8988T (cell line): ENCODE measurements at places on chromosomes 3 and 15.
A peak's percentile ranks its signal among the peaks of the same experiment; 100 is the strongest.

DNA sequence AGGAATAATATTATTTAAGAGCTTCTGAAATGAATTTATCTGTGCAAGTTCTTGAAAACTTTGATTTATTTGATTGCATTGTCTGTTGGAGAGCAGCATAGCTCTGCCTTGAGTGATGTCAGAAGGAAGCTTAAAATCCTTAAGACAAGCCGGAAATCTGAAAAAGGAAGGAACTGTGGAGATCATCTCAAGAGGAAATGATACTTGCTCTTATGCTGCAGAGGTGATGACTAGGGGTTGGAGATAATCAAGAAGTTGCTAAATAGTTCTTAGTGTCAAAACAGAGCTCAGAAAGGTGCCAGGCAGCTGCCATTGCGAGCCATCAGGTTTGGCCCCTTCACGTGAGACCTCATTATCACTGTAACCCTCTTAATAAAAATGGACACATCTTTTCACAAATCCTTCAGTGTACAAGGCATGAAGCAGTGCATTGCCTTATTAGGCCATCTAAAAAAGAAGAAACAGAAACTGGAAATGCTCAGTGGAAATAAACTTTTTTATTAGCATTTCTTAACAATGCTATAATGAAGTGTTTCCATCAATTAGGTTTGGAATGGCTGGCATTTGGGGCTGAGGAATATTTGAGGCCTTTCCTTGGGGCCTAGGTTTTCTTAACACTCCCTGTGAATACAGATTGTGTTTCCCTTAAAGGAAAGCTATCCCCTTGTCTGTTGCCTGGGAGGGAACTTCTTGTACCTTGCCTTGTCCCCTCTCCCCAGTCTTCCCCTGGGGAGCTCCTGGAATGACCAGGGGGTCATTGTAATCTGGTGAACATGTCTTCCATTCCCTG, 34.5 kb upstream of the VILL start:
- no peak for DNase-seq

- DNase-seq, result no peak
These were observed 53.5 kb upstream of the TIPARP start for GRCh38 chr3:156620901-156621300.

DNA sequence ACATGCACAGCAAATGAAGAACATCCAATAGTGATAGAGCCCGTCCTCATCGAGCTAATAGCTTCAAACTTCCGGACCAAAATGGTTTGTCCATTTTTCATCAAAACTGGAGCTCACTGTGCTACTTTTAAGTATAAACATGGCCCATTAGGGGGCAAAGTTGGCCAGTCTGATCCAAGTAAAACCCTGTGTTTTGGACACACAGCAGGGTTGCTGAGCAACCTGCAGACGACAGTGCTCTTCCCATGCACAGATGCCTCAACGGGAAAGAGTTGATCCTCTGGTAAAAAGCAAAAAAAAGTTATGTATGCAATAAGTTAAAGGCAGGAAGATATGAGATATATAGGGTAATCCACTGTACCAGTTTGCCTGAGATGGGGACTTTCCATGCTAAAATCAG, 244.0 kb upstream of the THBS1 start:
- DNase-seq, result no peak

DNA sequence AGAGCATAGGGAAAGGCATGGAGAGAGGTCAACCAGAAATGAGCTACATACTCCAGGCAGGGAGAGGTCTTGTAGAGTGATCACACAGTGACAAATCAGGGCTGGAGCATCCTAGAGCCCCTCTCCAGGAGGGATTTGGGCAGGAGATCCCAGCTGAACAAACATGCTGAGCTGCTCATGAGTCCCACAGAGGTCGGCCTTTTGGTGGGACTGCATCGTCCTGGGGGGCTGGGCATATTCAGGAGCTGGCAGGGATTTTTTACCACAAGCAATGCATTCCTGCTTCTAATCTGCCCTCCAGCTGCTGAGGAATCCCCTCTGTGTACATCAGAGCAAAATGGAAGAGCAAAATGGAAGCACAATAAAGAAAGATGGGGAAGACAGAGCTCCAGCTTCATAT, 94.9 kb downstream of the NTRK3 start:
- no peak for DNase-seq

- DNase-seq, result no peak
These were observed 31.0 kb downstream of the HEG1 start for GRCh38 chr3:125024817-125025216.

DNA sequence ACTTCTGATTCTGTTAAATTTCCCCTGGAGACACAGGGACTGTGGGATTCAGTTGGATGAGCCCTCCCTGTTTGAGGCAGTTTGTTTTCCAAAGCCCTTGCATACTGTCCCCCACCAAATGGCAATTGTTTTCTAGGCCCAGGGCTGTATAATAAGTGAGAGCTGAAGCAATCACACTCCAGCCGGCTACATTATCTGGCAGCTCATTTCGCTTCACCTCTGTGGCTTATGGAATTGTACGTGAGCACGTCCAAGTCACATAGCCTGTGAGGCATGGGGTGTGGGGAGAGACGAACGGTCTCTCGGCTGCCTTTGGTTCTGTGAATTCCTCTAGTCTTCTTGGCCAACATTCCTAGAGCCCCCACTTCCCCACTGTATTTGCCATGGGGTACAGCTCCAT, 10.7 kb downstream of the RBP2 start:
- no peak for DNase-seq

DNA sequence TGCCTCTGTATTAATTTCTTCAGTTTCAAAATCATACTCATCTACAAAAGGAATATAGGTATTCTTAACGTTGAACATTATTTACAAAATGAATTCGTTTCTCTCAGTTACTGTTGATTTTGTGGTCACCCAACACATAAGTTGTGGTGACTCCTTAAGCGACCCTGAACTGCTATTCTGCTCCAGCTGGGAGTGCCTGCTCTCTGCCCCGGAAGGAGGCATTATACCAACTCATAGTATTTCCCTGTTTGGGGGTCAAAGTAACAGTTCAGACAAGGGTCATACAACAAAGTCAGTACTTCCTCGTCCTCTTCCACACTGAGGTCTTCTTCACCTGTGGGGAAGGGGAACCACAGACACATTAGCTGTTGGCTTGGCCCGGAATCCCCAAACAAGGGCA, 75.7 kb upstream of the FAM3D start:
- no peak for DNase-seq

DNA sequence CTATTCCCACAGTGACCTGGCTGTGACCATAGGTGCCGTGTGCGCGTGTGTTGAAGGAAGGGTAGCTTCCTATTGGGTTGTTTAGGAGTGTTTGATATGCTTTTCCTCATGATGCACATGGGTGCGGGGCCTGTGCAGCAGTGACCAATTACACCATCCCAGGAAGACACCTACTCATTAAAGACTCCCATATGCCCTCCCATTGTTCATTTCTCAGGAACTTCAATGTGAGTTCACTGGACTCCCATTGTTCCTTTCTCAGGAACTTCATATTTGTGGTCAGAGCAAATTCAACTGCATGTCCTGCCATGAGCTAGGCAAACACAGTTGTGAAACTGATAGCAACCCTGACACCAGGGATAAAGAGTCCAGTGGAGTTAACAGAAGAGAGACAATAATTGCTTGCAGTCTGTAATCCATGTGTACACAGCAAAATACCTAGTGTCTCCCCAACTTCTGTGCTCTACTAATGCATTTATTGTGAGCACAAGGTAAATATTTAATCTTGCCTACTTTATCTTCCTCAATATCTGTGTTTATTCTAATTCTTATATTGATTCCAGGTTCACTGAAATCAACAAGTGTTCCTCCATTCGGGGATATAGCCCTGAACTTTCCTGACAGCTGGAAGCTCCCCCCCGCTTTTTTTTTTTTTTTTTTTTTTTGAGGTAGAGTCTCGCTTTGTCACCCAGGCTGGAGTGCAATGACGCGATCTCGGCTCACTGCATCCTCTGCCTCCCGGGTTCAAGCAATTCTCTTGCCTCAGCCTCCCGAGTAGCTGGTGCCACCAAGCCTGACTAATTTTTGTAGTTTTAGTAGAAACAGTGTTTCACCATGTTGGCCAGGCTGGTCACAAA, 57.5 kb upstream of the GCNT3 start:
- DNase-seq, result no peak

DNA sequence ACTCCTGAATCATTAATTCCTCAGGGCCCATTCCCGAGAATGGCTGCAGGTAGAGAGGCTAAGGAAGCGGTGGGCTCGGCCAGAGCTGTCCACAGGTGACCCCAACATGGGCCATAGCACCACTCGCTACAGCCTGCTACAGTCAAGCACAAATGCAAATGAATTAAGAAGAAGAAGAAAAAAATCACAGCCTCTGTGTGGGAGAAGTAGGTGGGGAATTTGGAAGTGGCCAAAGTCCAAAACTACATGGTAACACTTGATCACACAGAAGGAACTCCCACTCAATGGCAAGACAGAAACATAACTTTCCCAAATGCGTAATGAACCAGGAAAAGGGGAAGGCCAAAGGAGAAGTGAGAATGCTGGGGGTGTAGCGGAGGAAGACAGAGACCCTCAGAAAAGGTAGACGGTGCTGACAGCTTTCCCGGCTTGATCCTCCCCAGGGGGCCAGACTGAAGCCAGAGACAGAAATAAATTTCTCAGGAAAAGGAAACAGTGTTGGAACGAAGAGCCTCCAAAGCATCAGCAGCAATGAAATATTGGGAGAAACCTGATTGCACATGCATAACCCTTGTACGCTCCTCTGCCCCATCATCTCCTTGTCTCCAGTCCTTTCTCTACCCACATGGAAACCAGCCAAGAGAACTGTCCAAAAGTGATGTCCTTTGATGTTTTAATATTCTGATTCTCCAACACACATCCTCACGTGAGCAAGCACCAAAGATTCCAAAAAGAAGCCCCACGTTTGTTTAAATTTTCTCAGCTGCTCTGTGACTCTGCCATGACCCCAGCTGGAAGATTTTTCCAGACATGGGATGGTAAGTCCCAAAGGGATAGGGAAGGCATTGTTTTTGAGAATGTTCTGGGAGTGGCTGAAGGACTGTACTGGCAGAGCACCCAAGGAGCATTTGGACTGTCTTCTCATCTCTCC, 107.6 kb downstream of the OXNAD1 start:
- DNase-seq, result no peak

DNA sequence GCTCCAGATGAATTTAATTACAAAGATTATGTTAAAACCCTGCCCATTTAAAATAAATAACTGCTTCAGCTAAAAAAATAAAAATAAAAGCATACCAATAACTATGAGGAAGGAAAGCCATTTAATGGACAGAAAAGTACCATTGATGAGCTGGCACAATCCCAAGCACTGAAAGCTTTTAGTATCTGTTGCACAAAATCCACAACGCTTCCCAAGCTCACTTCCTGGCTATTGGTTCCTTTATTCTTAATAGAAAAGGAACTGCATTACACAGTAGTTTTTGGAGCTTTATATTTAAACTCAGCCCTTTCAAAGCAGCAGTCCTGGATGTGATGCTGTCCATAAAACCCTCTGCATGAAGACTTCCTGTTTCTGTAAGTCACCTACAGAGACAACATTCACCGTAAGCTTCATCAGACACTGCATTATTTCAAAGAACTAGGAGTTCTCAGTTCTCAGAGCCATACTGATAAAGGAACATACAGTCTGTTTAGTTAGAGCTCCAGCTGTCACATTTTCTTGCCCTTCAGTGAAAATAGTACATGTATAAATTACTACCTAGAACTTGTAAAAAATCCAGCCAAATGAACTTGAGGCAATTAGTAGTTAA, 81.5 kb downstream of the CSNK1G1 start:
- DNase-seq, result no peak

DNA sequence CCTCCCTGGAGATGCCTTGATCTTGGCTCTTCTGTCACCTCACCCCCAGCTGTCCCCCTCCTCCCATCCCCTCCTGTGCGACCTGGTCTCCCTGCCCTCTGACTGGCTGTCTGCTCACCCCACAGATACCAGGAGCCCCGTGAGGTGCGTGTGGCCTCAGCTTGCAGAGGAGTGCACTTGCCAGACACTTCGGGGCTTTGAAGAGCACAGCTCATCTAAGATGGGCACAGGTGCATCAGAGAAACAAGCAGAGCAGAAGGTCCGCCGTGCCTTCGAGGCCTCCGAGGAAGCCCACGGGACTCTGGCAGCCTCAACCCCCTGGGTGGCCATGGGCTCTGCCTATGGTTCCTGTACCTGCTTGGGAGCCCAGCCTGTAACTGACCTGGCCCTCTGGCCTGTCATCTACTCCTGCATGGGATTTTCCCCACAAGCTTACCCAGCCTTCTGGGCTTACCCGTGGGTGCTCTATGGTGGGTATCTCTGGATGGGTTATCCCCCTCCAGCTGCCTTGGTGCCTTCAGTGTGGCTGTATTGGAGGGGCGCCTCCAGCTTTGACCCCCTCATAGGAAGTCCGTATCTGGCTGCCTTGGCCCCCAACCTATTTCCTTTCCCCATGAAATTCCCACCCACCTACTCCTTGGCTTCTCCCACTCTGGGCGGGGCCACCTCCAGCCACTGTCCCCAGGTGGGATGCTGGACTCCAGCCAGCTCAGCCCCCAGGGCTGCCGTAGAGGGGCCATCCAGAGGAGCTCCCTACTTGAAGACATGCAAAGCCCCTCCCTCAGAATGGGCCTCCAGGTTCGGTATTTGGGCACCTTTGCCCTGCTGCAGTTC, 3.8 kb downstream of the PRR23E start:
- DNase-seq, result no peak

DNA sequence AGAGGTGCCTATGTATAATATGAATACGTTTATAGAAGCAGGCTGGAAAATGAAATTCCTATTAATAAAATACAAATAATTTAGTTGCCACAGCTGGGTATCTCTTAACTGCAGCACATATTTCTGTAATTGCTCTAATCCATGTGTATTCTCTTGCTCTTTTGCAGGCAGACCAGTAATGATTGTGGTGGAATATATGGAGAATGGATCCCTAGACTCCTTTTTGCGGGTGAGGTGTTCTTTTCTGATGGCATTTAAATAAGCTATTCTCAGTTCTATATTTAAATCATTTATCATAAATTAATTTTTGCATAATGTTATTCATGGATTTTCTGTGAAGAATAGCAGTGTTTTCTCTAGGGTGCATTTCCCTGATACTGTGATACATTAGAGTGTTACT, 153.9 kb upstream of the ARL6 start:
- DNase-seq, result no peak

DNA sequence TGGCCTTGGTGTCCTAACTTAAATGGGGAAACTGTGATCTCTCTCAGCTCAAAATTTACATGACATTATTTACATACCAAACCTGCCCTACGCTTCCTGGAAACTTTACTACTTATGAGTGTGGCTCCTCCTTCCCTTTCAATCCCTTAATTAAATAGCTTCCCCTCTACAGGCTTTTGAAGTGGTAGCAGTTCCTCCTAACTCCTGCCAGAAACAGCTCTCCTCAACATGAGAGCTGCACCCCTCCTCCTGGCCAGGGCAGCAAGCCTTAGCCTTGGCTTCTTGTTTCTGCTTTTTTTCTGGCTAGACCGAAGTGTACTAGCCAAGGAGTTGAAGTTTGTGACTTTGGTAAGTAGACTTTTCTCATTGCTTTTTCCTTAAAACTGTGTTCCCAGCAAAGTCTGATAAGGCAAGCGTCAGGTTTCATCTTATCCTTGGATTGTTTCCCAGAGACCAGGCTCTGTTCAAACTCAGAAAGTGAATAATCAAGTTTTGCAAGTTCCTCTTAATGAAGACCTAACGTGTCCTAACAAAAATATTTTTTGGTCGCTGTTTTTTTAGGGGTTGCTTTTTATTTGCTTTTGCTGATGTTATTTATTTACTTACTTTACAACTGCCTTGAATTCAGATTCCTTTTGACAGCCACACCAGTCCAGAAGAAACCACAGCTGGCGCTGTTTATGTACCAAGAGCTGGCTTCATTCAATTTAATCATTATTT, at the start of gene ACP3:
TSS of gene ACP3 (plus strand) at position 179 of the 720 bp plus-strand sequence. CDS start at position 229, 50 bp downstream.
- no peak for DNase-seq

- DNase-seq, result no peak
These were observed 80.8 kb downstream of the RFTN1 start for GRCh38 chr3:16432714-16433113.

GRCh38 chr15:54514601-54515000, 536.4 kb downstream of the UNC13C start:
- DNase-seq, result no peak

- peak; percentile 24 for DNase-seq
These were observed 556 bp downstream of the CHP1 start for GRCh38 chr15:41231422-41232226.
